Kasumi-1 (cell line): ENCODE measurements at places on chromosomes 2 and 18.

DNA sequence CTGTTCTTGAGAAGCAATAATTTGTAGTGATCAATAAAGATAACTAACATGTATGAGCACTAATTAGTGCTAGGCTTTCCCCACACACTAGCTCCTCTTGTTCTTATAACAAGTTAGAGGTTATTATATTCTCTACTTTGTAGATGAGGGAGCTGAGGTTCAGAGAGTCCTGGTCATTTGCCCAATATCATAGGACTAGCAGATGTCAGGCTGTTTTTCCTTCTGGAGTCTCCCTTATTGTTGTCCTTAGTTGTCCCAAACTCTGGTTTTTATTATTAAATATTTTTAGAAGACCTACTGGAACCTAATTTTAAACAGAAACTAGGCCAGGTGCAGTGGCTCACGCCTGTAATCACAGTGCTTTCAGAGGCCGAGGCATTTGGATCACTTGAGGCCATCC is 16.5 kb upstream of the TTC39C start:
- no peak for DNase-seq

DNA sequence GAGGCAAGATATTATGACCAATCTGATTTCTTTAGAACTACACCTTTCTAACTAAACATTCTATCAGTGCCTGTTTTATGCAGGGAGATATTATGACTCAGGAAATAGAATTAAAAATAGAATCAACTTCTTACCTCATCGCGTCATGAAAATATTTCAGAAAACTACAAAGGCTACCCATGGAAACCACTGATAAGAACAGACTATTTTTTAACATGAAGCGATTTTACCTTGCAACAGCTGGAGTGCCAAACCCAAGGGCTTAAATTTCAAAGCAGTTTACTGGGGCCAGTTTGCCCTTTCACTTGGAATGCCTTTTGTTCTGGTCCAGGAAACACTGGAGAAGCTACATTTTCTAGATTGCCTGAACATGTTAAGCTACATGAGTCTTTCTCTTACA is 304.8 kb upstream of the CCDC68 start:
- DNase-seq, result no peak

- no peak for DNase-seq
These were observed 14.7 kb downstream of the MREG start for GRCh38 chr2:215998636-215999035.

GRCh38 chr2:23550553-23550952 is 165.6 kb downstream of the KLHL29 start:
- no peak for DNase-seq

DNA sequence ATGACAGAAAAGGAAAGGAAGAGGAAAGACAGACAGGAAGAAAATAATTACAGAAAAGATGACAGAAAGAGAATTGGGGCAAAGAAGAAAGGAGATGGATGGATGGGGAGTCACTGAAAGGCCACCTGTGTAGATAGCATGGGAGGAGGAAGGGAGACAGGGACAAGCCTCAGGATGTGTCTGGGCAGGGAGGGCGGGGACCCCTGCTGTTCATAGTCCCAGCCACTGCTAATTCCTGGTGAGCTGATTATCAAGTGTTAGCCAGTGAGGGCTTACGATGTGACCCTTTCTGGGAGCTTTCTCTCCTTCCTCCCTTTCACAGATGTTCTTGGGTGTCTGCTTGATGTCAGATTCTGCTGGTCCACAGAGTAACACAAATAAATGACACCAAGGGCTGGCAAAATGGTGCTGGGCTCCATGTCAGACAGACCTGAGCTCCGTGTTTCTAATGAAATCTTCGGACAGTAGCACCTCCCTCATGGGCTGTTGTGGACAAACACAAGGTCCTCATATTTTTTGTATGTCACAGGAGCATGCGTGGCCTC is 13.6 kb downstream of the FHOD3 start:
- no peak for DNase-seq
